ENCODE measurements at places on chromosomes 5 and 9.
A peak's percentile ranks its signal among the peaks of the same experiment; 100 is the strongest.

DNA sequence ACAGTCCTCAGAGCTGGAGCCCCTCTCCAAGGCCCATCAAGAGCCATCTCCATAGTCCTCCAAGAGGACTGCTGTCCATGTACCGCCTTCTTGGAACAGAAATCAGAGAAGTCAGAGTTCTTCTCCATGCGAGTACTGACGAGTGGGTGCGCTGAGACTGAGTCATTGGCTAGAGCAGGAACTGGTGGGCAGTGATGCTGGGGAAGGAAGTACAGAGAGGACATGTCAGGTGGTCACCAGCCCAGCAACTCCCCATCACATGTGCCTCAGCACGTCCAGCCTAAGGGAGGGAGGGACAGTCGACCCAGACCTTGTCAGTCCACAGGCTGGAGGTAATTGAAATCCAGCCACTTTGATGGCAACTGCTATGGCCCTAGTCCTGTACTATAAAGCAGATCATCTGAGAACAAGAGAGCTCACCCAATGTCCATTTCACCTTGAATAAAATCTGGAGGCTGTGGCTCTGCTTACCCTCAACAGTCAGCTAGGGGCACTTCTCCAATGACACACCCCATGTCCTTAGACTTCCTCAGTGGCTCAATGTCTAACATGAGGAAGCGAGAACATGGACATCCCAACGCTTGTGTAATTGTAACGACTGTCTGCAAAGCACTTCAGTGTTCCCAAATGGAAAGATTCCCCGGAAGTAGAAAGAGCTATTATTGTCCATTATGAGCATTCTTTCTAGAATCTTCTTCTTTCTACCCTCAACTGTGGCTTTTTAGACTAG, 15.0 kb upstream of the FBP1 start:
- no peak for DNase-seq

GRCh38 chr9:118577121-118577520, 792.1 kb downstream of the BRINP1 start:
- DNase-seq: no peak

GRCh38 chr5:610011-610743, 2.0 kb upstream of the CEP72 start:
- peak; percentile 22 for DNase-seq

DNA sequence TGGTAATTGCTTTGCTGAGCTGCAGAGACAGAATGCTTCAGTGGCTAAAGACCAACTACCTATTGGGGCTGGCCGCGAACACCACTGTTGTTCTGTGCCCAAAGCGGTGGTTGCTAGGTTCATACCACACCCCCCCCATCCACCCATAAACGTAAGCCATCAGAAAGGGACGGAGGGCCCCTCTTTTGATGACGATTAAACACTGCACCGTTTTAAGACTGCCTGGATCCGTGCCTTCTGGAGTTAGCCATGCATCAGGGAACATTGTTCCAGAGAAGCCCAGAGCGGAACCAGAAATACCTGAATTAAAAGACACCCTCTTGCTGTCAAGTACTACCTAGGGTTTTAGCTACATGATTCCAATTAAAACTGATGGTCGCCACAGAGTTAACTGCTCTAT, 369.1 kb upstream of the DAP start:
- no peak for DNase-seq

DNA sequence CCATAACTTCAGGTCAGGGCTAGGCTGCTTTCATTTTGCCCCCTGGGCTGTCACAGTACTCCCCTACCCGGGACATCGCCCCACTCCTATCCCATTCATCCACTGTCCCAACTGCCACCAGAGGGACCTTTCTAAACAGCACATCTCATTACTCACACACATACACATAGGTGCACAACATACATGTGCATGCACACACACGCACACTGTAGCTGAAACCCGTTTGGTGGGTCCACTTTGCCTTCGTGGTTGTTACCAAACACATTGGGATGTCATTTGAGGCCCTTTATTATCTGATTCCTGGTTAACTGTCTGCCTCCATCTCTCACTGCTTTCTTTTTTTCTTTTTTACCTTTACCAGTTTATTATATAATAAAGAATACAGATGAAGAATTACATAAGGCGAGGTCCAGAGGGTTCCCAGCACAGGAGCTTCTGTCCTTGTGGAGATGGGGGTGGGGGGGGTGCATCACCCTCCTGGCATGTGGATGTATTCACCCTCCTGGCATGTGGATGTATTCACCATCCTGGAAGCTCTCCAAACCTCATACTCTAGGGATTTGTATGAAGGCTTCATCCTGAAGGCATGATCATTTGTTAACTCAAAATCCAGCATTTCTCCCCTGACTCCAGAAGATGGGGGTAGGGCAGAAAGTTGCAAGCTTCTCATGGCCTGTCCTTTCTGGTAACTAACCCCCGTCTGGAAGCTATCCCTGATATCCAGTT, 186.0 kb downstream of the GOLPH3 start:
- no peak for DNase-seq

GRCh38 chr5:159340511-159340910, 10.2 kb upstream of the IL12B start:
- no peak for DNase-seq

DNA sequence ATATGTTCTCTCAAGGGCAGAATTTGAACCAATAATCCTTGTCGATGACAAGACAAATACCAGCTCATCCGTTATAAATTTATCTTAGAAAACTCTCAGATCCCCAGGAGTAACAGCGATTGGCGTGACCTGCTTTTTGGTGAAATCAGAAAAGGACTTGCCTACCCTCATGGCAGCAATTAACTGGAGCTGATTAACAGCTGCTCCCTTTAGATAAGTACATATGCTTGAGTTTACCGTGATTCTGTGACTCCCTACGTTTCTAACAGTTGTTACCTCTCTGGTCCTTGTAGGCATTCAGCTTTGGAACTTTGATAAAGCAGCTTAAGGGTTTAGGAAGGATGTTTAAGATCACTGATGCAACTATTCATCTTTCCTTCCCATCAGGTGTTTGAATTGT, 2.6 kb downstream of the INVS start:
- no peak for DNase-seq

- no peak for DNase-seq
Measured at GRCh38 chr9:123080444-123080843, 47.0 kb downstream of the GPR21 start.

DNA sequence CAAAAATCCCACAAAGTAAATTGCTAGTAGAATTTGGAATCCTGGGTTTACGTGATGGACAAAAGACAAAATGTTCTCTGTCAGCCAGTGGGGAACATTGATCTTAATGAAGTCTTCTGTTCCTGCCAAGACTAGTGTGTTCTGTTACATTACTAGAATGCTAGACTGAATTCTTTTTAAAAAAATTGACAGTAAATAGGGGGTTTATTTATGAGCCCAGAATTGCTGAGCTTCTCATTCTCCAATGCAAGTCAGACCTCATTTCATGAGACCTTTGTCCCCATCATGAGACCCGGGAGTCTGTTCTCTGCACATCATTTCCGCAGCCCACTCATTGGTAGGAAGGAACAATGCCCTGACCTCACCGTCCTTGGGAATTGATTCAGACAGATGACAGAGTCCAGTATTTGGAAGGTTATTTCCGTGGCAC, 173.8 kb upstream of the OTULINL start:
- DNase-seq: no peak

DNA sequence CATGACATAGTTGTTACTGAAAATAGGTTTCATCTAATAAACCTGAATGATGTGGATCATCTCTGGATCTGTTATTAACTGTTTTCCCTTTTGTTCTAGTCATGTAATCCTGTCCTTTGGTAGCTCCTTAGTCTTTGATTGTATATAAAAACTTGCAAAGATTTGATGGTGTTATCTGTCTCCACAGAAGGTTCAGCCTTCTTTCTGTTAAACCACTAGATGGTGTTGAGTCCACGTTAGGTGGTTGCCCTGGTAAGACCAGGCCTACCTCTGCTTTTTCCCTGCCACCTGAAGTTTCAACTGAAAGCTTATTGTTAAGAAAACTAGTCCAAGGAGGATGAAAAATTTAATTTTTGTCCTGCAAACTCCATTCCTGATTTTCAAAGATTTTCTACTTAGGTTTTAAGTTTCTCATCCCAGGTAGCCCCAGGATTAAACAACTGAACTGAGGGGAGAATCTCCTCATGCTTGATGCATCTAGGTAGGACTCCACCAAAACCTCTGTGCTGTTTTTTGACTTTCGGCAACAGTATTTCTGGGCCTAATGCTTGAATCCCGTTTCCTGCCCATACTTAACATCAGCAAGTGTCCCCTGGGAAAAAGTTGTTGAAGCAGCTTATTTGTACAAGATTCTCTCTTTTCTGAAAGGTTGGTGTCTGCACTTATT, 68.5 kb downstream of the RICTOR start:
- no peak for DNase-seq

GRCh38 chr9:129936222-129936621, 101.0 kb downstream of the USP20 start:
- no peak for DNase-seq

DNA sequence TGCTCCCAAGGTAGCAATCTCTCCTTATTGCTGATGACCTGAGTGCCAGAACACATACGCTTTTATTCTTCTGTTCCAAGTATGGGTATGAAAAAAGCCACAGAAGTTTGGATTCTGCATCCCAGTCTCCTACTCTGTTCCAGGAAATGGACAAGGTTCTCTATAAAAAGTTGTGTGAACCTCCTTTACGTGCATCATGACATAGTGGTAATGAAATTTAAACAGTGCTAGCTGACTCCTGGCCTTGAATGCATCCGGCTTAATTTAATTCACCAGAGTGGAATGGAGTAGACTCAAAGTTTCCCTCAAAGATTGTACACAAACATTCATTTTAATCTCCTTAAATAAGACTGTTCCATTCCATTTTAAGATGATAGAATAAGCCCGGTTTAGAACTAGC, 68.9 kb downstream of the LURAP1L start:
- DNase-seq: no peak

DNA sequence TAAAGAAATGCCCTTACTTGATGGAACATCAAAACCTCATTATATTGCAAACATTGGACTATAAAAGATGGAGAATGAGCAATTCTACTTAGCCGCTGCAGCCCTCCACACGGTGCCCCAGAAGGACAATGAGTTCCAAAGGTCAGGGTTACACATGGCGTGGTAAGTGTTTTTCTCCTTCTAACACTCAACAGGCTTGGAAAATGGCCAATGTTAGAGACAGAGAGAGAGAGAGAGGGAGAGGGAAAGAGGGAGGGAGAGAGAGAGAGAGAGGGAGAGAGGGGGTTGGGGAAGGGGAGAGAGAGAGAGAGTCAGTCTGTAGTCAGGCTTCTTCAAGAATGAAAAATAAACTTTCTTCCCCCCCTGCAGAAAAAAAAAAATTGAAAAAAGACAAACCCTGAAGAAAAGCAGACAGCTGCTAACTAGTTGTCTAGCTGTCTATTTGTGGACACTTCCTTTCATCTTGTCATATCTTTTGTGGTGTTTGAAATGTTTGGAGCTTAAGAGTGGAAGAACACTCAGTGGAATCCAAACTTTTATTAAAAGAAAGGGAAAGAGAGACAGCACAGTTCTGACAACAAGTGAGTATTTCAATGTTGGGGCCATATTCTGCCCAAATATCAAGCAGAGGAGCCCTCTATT, 324.8 kb downstream of the TMEM38B start:
- no peak for DNase-seq

DNA sequence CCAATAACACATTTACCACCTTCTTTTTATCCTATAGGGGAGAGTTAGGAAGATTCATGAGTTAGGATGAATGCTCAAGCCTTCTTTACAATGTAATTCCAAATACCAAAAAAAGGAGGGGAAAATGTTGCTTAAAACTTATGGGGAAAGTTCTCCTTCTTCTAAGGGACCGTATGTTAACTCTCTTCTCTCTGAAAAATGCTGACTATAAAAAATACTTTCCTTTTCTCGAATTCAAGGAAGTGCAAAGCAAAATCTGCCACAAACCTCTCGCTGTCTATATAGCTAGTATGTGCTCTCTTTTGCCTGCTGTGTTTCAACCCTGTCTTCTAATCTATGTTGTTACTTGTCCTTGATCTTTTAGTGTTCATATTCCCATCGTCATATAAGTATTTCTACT, 768.6 kb upstream of the C9orf72 start:
- DNase-seq: no peak

GRCh38 chr5:23450187-23450586, 57.2 kb upstream of the PRDM9 start:
- DNase-seq: no peak

DNA sequence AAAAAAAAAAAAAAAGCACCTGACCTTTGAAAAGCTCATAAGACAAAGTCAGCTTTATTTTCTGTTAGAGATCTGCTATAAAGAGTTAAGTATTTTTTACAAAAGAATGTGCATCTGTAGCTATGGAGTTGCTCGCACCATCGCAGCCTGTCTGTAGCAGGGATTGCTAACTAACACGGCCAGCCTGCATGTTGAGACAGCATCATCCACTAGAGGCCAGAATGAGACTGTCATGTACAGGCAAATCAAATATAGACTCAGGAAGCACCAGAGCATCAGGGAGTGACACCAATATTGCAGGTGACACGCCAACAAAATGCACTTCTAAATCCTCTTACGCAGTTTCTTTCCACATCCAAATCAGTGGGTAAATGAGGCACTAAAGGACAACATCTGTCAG, 136.3 kb upstream of the RASEF start:
- no peak for DNase-seq

- no peak for DNase-seq
Measured at GRCh38 chr9:68821911-68822310, 116.9 kb downstream of the PIP5K1B start.

DNA sequence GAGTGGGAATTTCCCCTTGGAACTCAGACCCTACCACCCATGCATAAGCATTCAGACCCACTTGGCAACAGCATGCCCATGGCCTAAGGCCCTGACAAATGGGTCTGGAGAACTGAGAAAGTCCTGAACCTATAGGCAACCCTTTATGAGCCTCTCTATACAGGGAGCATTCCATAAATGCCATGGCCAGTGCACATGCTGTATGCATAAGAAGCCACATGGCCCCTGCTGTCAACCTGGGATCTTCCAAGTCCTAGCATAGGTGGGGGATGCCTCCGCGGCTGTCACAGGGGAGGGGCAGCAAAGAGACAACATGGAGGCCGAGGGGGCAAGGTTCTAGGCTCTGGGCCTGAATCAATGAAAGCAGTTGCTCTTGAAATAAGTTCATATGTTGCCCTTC, 8.2 kb upstream of the NIPAL4 start:
- DNase-seq: no peak

DNA sequence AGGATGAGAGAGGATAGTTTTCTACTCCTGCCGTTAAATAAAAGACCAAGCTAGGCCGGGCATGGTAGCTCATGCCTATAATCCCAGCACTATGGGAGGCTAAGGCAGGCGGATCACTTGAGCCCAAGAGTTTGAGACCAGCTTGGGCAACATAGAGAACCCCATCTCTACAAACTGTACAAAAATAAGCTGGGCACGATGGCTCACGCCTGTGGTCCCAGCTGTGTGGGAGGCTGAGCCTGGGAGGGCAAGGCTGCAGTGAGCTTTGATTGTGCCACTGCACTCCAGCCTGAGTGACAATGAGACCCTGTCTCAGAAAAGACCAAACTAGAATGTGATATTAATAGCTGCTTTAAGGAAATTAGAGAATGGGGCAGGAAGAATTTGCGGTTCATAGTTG, 158.4 kb downstream of the NIPBL start:
- no peak for DNase-seq

- no peak for DNase-seq
Measured at GRCh38 chr5:17087035-17087434, 130.4 kb upstream of the BASP1 start.

Measured in mesothelial cell of epicardium (in vitro differentiated cells).